ENCODE measurements at places on chromosomes 3 and 15.

DNA sequence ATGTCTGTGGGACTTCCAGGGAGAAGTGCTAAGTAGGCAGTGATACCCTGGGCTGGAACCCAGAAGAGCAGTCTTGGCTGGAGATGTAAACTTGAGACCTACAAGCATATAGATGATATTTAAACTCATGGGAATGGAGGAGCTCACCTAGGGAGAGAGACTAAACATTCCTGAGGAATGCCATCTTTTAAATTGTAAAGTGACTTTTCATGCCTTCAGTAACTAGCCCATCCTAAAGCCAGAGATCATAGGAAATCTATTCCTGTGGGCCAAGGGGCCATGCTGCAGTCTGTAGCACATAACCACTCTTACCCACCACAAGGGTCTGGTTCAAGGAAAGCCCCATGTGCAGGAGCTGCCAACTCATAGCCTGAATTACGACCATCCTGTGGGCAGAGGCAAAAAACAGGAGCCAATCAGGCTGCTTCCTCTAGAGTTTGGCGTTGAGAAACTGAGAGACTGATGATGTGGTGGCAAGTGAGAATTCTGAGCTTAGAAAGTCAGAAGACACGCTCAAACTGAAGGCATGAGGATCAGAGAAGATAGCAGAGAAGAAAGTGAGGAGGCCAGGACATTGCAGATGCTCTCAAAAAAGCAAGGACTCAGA lies 37.5 kb downstream of the CTDSPL start:
- no peak overlapping the region for H3K27ac ChIP-seq
- H3K4me3 ChIP-seq: no peak overlapping the region
- H3K4me1 ChIP-seq: no peaks in the 10 kb centered on the region
- no peaks in the 10 kb centered on the region for H3K36me3 ChIP-seq

- H3K4me3 ChIP-seq: no peak overlapping the region
- H3K27ac ChIP-seq: no peak overlapping the region
- H3K27me3 ChIP-seq: no peaks in the 10 kb centered on the region
- no peaks in the 10 kb centered on the region for H3K36me3 ChIP-seq
These were observed 17.0 kb downstream of the PIK3CB start for GRCh38 chr3:138817695-138818094.

- H3K27me3 ChIP-seq: no peaks in the 10 kb centered on the region
- H3K27ac ChIP-seq: no peak overlapping the region
- H3K4me1 ChIP-seq: peaks cover 7% of the 10 kb centered on the region
- H3K4me3 ChIP-seq: no peak overlapping the region
These were observed 53.8 kb upstream of the CORO2B start for GRCh38 chr15:68524753-68525584.

GRCh38 chr3:139944256-139944910 lies 9.4 kb downstream of the CLSTN2 start:
- no peaks in the 10 kb centered on the region for H3K36me3 ChIP-seq
- DNase-seq: no peak
- no peak overlapping the region for H3K27ac ChIP-seq
- H3K27me3 ChIP-seq: no peaks in the 10 kb centered on the region
- H3K4me1 ChIP-seq: no peaks in the 10 kb centered on the region

DNA sequence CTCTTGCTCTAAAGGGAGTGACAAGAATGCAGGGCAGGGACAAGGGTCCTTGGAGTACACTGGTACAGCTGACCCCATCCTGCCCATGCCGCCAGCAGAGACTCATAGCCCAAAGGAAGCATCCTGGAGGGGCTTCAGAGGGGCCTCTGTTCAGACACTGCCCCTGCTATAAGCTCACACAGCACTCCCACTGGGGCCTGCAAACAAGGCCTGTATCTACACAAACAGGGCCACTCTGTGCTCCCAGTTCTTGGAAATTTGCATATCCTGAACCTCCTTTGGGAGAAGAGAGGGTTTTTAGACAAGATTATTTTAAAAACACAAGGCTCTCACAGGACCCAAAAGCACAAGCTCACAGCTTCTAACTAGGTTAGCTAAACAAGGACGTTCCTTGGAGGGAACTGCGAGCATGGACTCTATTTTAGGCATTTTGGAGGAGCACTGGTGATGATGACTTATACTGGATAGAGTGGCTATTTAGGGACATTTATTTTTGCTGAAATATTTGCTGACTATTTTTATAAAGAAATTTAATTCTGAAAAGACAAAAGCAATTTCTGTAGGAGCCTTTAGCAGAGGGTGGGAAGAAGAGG lies 16.4 kb upstream of the ANKRD34C start:
- no peak for DNase-seq
- H3K27me3 ChIP-seq: no peaks in the 10 kb centered on the region
- H3K4me1 ChIP-seq: no peaks in the 10 kb centered on the region
- no peak overlapping the region for H3K27ac ChIP-seq

Measured in CD8-positive, alpha-beta memory T cell (primary cell).